Stimulated activated CD4-positive, alpha-beta T cell treated with anti-CD3 and anti-CD28 coated beads, Interleukin-4, amount 100 ng/mL, for 24 hours (primary cell): ENCODE measurements at places on chromosomes 4 and X.

GRCh38 chr4:101451086-101451485 lies 103.8 kb upstream of the PPP3CA start:
- no peak for DNase-seq

DNA sequence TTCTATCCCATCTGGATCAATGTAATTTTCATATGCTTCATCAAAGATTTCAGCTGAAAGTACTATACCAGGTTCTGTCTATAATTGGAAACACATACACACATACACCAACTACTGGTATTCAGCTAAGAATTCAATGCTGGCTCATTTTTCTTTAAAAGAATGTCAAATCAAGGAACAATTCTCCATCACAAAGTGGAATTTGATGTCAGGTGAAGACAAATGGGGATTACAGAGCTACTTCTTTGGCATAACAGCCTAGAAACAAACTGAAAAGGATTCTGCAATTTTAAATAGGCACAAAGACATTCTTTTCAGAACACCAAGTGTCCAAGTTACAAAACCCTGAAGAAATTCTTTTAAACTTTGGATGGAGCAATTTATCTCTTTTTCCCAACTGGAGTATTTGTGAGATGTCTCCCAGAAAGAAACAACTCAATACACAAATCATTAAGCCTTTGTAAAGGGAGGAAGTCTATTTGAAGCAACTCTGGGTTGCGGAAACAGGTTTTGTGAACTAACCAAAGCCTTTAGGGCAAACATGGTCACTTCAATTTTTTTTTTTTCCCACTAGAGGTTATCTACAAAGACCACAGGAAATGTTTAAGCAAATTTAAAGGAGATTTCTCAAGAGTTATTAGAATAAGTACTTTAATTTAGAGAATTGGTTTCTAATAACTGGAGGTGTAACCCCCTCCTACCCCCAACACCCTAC lies 1.9 kb upstream of the FAM9C start:
- no peak for DNase-seq

DNA sequence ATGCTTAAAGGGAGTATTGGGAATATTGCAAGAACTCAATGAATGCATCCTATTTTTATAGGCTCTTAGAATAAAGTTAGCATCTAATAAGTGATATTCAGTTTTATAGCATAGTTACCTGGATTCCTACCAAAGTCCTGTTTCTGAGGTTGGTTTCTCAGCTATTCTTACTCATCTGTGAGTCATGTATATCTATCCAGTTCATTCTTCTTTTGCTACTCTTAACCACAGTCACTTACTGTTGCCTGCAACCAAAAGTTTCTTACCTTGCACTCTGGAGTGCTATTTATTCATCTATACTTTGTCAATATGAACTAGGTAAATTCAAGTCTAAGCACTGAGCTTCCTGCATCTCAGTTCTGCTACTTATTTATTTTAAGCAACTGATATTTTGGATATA lies 322.5 kb downstream of the HS3ST1 start:
- DNase-seq, result no peak

GRCh38 chr4:61445374-61446063 lies 245.4 kb downstream of the ADGRL3 start:
- DNase-seq, result no peak

DNA sequence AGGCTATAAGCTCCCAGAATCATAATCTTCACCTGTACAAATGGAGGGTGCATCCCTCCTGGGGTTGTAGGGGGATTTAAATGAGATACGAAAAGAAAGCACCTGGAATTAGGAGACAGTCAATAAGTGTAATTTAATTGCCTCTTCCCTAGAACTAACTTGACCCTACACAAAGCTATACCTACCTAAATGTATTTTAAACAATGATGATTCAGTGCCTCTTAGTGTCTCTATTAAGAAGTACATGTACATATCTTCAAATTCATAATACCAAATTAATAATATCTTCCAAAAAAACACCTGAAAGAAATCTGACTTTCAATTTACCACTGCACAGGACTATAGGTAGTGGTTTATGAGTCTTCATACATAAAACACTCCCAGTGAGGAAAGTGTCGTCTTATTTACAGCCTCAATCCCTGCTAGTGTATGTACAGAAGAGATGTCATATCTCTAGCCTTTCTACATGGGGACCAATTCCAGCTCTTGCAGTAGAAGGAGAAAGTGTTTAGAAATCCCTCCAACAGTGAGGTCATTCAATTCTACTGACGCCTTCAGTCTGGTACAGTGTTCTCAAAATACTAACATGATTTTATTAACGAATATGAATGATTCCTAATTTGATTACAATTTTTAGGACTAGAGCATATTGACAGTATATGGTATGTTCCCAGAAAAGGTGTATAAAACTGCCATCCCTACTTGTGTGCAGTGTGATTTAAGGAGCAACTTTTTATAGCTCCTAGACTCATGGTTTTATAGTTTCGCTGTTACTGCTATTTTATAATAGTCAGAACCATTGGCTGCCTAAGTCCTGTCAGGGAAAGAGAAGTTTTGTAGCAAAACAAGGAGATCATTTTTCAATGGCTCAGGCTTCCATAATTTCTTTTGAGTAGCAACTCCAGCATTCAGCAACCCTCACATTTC lies 282.7 kb downstream of the UNC5C start:
- DNase-seq, result no peak

DNA sequence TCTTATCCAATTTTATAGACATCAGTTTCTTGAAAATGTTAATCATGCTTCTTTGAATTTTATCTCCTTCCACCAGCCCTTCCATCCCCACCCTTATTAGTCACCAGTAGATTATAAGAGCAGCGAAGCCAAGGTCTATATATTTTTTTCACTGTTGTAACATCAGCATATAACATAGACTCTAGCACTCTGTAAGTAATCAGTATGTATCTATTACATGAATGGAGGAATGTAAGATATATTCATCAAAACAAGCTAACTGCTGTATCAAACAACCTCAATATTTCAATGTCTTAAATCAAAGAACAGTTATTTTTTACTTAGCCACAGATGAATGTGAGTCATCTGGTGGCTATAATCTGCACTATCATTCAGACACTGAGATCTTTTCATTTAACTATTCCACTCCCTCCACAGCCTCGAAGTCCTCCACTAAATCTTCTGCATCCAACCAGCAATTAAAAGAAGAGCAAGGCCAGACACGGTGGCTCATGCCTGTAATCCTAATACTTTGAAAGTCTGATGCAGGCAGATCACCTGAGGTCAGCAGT lies 178.9 kb downstream of the CENPC start:
- DNase-seq, result no peak

DNA sequence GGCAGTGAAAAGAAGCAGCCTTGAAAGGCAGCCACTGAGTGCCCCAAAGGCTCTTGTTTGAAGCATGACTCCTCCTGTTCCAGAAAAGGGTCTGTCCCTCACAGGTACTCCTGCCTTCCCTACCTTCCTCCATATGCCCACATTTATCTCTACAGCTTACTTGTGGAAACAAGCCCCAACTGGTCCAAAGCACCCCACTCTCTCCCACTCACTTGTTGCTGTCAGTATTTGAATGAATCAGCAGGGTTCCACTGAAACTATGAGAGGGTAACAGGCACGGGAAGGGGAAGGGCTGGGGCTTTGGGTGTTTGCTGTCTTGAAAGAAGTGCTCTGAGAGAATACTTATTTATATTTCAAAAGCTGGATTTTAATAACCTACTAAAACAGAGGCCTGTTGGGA lies 34.9 kb downstream of the GPR143 start:
- DNase-seq, result no peak

GRCh38 chr4:24282446-24282845 lies 301.9 kb downstream of the DHX15 start:
- no peak for DNase-seq

- DNase-seq, result no peak
Observed at GRCh38 chrX:75061701-75062100, 94.4 kb downstream of the ABCB7 start.

DNA sequence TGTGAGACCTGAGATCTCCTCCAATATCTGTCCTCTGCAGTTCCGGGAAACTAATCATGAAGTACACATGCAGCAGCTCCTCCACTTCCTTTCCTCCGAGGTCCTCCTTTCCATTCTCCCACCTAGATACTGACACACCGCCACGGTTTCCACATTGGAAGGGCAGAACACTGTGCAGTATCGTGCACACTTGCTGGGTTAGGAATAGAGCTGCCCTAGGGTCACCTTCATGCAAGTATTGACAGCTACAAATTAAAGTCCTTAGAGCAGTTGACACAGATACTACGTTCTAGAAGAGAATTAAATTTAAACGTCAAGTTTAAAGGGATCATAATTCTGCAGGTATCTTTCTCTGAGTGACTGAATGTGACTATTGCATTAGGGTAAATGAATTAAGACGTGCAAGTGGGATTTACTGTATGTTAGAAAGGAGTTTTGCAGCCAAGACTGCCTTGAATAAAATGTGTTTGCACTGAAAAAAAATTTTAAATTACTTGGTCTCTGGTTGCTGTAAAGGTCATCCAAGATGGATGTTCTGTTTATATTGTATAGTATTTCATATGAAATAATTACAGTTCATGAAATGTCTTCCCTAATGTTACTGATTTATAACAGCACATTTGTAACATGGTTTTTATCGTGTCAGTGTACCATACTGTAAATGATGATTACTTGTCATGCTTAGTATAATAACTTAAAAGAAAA lies 117.7 kb downstream of the STOX2 start:
- DNase-seq, result no peak

DNA sequence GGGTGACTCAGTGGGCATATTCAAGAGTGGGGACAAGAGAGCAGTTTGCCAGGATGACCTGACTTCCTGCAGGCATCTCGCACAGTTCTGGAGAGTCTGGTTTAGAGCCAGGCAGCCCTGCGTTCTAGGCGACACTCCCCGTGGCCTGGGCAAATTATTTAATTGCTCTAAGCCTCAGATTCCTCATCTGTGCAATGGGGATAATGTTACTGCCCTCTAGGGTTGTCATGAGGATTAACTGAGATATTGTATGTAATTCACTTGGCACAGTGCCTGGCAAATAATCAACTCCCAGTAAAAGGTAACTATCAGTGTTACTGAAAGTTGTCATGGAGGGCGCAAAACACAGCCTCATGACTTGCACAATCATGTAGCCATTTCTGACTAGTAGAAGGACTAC lies 48.8 kb upstream of the PITX2 start:
- no peak for DNase-seq

DNA sequence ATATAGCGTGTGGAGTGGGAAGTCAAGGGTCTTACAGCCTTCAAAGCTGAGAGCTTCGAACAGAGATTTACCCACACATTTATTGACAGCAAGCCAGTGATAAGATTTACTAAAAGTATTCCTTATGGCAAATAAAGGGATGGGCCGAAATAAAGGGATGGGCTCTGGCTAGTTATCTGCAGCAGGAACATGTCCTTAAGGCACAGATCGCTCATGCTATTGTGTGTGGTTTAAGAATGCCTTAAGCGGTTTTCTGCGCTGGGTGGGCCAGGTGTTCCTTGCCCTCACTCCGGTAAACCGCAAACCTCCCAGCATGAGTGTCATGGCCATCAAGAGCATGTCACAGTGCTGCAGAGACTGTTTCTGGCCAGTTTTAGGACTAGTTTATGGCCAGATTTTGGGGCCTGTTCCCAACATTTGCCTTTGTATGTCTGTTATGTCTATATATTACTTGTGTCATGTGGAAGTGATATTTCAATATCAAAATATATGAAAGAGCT lies 53.5 kb downstream of the UGT2B10 start:
- DNase-seq, result no peak

GRCh38 chr4:113146876-113147358 lies 97.5 kb downstream of the ANK2 start:
- DNase-seq, result no peak

GRCh38 chrX:72121383-72121782 lies 10.3 kb downstream of the RTL5 start:
- peak; percentile 31 for DNase-seq

GRCh38 chr4:8281519-8282133 lies 12.1 kb downstream of the HTRA3 start:
- no peak for DNase-seq

DNA sequence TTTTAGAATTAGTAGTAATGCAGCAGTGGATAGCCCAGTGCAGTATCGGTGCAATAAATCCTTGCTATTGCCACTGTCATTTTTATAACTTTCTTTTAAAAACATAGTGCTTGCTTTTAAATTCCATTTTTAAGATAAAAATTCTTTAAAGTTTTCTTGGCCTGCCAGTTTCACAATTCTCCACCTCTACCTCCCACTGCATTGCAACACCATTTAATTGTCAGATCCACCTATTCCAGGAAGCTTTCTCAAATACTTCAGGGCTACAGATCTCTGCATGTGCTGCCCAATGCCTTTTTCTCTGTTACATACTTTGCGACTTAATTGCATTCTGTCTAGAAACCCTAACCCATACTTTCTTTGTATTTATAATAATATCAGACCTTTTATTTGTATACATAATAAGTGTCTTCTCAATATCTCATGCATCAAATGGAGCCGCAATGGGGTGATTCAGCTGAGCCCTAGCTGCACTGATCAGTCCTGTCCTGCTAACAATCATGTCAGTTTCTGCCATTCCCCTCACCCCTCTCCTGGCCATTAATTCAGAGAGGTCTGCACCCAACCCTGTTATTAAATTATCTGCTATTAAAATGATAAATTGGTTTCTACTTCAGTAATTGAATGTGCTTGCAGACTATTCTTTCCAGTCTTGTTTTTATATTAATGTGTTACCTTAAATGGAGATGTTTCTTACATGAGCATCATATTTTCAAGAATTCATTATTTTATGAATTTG lies 193.1 kb downstream of the SLIT2 start:
- DNase-seq, result no peak

DNA sequence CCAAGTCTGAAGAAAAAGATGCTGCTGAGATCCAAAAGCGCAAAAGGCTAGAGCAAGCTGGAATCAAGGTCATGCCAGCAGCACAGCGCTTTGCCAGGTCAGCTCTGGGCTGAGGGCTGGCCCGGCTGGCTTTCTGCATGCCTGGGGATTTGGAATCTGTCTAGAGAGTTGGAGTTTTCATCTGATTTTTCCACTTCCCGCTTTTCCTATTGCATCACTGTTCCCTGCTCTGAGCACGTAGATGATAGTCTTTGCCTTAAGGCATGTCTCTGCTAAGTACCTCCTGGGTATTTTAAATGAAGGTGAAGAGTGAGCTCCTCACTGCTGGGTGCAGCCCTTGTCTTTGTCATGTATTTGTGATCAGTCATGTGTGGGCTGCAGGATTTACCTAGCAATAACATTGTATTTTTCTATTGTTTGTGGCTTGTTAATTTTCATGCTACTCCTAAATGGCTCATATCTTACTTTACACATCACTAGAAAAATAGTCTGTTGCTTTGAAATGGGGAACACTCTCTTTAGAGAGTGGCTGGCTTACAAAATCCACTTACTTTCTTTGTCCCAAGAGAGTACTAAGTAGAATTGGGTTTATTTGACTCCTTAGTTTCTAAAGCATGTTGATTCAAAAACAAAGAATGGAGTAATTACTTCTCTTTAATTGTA lies 82.8 kb downstream of the LIMCH1 start:
- no peak for DNase-seq

- no peak for DNase-seq
Observed at GRCh38 chr4:25756503-25756902, 100.9 kb downstream of the SLC34A2 start.

DNA sequence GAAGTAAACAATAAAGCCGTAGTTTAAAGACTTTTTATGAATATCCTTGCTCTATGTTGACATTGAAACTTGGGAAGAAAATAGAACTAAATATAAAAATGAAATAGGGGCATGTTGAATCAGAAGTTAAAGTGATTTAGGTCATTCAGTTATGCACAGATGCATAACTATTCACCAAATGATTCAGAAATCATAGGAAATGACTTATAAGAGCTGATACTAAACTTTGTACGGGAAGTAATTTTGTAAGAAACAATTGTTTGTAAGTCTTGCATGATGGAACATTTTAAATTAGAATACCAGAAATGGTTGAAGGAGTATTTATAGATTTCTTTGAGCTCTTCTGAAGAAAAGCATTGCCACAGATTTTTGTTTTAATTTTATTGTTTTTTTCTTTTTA lies 246.5 kb downstream of the CPE start:
- no peak for DNase-seq
